Stimulated activated CD4-positive, alpha-beta T cell treated with anti-CD3 and anti-CD28 coated beads, Interleukin-1b, Interleukin-23, amount 100 ng/mL, for 24 hours (primary cell): ENCODE measurements at places on chromosomes 12 and 14.
A peak's percentile ranks its signal among the peaks of the same experiment; 100 is the strongest.

DNA sequence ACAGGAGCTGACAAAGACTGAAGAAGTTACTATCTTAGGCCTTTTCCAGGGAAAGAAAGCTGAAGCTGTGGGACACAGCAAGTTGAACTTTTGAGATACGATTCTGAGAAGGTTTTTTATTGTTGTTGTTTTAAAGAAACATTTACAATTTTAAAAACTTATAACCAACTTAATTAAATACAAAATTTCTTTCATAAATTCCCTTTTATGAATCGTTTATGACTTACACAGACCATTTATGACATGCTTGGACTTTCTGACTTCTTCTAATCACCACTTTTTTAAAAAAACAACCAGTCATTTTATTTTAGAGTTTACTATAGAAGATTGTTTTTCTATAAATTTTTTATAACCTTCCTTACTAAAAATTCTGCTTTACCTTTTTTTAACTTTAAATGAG is 68.7 kb downstream of the DHRS2 start:
- no peak for DNase-seq

GRCh38 chr12:80121661-80122060 is 22.3 kb downstream of the OTOGL start:
- no peak for DNase-seq

- DNase-seq = no peak
These were observed 188.4 kb downstream of the PAH start for GRCh38 chr12:102728506-102729242.

DNA sequence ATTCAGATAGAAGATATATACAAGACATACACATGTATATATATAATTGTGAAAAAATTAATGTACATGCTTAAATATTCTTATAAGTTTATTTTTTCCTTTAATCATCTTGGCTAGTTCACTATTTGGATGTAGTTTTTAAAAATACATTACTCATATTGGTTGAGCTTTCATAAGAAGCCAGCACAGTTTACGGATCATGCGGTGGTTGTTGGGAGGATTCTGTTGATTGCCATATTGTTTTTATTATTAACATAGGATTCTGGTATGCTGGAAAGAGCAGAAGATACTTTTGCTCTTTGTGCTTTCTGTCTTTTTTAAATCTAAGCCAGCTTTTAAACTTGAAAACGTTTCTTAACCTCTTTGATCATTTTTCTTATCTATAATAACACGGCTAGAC is 163.4 kb downstream of the OTOGL start:
- no peak for DNase-seq

DNA sequence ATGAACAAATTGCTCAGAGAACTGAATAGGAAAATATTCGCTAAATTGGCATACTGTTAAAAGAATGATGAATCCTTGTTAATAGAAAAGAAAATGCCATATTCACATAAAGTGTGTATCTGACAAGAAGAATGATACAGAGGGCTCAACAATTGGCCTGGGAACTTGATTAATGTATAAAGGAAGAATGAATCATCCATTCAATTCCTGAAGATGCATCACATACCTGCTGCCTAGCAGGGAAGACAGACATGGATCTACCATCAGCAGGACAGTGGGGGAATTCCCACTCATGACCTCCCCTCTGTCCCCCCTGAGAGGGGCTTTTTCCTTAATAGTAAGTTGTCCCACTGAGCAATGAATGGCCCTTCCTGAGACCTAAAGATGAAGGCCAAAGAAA is 13.5 kb downstream of the PTPN21 start:
- DNase-seq = no peak

DNA sequence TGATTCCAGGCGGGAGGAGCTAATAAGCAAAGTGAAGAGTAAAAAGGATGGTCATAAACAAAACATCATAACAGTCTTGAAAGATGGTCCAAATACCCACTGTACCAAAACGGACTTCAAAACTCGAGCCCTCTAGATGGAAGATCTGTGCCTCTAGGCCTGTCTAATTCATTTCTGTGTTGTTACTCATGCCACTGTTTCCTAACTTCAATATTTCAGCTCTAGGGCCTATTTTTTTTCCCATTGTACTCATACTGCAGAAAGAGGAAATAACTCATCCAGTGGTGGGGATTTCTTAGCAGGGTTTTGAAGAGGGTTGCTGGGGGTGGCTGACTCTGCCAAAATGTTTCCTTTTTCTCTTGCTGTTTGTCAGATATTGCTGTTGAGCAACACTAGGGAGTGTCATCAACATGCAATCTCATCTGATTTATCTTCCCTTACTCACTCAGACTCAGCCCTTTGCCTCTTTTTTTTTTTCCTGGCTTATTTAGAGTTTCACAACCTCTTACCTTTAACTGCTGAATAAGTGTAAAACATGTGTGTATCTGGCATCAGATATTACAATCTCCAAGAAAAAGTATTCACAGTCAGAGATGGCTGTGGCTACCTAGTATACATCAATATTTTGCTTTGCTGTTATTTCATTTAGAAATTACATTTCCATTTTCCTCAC is 189.6 kb downstream of the DUSP6 start:
- peak; percentile 30 for DNase-seq

DNA sequence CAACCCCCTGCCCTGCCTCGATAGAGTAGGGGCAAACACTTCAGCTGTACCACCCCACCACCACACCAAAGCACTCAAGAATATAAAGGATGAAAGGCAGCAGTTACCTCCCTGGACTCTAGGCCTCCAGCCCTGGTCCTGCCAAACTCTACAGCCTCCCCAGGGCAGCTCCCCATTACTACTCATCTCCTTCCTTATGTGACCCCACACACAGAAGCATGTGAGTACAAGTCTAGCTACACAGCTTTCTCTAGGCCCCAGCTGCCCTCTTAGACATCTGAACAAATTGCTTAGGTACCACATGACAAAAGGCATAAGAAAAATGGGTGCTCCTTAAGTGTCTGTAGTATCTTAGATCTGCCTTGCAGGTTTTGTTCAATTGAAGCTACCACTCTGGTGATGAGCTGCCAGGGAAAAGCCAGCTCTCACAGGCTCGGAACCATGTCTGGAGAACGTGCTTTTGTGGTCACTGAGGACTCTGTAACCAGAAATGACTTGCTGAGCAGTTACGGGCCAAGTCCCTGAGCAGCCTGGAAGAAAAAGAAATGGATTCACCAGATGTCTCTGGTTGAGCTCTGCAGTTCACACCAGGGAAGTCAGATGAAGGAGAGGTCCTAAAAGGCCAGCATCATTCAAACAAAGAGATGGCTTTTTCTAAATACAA is 32.8 kb downstream of the FMNL3 start:
- no peak for DNase-seq

DNA sequence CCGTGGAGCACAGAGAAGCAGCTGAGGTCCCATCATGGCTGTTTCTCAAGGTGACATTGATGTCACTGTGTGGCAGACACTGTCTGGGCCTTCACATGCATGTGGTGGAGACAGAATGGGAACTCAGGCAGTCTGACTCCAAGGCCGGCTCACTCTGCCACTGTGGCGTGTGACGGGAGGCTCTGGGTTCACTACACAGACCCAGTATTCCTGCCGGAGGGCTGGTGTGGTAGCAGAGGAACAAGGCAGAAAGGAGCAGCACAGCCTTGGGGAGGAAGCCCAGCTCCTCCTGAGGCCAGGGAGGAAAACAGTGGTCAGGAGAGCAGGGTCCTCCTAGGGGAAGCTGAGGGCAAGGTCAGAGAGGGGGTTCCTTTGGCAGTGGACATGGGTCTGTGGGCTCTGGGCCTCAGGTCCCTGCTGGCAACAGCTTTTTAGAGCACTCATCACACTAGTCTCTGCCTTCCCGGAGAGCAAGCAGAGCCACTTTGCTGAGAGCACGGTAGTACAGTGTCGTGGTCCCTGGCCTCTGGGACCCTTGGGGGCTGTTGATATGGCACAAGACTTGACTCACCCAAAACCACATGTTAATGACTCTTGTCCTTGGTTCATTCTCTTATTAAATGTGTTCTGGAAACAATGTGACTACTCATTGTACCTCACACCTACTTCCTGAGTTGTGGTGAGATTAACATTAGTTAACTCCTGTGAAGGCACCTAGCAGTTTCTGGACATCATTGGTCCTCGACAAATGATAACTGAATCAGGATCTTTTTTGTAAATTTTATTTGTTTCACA is 21.3 kb downstream of the DCAF4 start:
- DNase-seq = no peak

GRCh38 chr14:72636094-72636493 is 257.8 kb downstream of the DPF3 start:
- no peak for DNase-seq

DNA sequence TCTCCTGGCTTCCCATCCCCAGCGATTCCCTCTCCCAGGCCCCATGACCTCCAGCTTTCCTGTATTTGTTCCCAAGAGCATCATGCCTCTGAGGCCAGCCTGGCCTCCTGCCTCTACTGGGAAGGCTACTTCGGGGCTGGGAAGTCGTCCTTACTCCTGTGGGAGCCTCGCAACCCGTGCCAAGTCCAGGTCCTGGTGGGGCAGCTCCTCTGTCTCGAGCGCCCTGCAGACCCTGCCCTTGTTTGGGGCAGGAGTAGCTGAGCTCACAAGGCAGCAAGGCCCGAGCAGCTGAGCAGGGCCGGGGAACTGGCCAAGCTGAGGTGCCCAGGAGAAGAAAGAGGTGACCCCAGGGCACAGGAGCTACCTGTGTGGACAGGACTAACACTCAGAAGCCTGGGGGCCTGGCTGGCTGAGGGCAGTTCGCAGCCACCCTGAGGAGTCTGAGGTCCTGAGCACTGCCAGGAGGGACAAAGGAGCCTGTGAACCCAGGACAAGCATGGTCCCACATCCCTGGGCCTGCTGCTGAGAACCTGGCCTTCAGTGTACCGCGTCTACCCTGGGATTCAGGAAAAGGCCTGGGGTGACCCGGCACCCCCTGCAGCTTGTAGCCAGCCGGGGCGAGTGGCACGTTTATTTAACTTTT is 14.3 kb downstream of the C12orf43 start:
- no peak for DNase-seq

- no peak for DNase-seq
These were observed 396.6 kb downstream of the SNAPC1 start for GRCh38 chr14:62158779-62159178.

- DNase-seq = no peak
These were observed 71.9 kb downstream of the NTF3 start for GRCh38 chr12:5503774-5504173.

DNA sequence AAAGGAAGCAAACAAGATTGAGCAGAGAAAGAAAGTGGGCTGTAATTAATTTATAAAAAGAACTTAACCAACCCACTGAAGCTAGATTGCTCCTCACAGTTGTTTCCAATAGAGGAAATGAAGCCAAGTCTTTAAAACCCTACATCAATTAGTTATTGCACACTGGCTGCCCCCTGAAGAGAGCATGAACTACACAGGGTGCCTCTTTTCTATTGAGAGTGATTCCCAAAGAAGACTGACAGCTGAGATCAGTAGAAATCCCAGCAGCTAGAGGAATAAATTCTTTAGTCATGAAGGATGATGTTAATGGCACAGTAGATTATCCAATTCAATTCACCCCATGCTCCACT is 8.6 kb upstream of the USP15 start:
- DNase-seq = no peak

DNA sequence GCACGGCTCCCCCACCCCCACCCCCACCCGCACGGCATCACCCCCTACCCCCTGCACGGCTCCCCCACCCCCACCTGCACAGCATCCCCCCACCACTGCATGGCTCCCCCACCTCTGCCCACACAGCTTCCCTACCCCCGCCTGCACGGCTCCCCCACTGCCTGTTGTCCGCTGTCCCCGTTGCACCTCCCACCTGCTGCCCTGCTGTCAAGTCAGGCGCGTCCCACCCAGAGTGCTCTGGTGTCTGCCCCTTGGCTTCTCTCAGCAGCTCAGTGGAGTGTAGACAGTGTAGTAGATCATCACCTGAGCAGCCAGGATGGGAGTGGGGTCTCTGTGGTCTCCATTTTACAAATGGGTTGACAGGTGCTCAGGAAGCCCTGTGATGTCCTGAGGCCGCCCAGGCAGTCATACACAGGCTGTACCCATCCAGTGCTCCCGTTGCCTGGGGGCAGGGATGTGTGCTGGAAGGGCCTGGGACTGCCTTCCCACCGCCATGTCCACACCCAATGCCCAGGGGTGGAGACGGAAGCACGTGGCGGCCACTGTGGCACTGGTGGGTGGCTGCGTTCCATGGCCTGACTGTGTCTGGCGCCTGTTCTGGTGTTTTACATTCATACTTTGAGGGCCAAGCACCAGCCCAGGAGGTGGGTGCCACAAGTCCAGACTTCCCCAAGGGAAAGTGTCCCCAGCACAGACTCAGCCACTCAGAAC is 32.5 kb downstream of the PACS2 start:
- DNase-seq = no peak

DNA sequence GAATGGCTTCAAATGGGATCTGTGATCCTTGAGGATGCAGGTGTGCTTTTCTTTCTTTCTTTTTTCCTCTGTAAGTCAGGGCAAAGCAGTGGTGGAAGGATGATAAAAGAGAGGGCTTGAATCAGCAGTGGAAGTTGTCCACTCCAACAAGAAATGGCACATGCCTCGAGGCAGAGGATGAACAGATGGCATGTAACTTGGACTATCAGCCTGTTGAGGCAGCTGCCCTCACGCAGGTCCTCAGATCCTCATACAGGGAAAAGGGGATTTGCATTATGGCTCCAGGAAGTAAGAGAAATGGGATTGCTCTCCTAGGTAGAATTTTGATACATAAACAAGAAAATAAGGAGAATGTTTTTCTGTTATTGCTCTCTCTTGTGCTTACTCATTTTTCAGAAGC is 368.0 kb downstream of the FUT8 start:
- DNase-seq = no peak

DNA sequence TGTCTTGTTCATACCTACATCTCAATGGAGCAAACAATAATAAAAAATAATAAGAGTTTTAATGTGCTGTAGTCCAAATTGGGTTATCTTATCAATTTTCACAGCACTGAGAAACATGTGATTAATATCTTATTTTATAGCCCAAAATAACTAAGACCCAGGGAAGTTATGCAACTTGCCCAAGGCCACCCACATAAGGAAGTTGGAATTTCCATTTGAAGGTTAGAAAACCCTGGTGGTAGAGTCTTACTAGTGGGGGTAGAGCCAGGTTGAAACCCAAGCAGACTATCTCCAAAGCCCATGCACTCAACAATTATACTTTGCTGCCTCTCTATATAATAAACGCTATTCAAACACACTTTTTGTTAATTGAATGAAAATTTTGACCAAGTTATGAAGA is 270.0 kb upstream of the CAND1 start:
- no peak for DNase-seq

- no peak for DNase-seq
These were observed 14.0 kb downstream of the CRY1 start for GRCh38 chr12:107079172-107080011.

- no peak for DNase-seq
These were observed 56.2 kb downstream of the PPHLN1 start for GRCh38 chr12:42382013-42382696.

- no peak for DNase-seq
These were observed 64.9 kb upstream of the DICER1 start for GRCh38 chr14:95222151-95222631.

DNA sequence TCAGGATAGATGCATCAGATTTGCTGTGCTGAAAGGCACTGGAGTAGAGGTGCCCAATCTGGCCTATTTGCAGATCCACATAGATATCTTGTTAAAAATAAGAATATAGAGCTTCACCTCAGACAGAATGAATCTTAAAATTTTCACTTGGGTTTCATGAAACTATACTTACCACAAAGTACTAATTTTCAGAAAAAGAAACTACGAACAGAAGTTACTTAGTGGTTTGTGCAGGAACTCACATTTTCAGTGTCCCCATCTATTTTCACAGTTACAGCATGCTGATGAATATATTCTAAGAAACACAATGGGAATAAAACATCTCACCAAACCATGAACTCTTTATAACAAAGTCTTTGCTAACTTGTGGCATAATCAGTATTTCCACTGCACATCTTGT is 449.4 kb downstream of the RERGL start:
- DNase-seq = no peak

- DNase-seq = no peak
These were observed 60.1 kb upstream of the EIF5 start for GRCh38 chr14:103273745-103274615.
